Left cardiac atrium (tissue), 4 donors: ENCODE measurements at places on chromosomes 1 and 21.

DNA sequence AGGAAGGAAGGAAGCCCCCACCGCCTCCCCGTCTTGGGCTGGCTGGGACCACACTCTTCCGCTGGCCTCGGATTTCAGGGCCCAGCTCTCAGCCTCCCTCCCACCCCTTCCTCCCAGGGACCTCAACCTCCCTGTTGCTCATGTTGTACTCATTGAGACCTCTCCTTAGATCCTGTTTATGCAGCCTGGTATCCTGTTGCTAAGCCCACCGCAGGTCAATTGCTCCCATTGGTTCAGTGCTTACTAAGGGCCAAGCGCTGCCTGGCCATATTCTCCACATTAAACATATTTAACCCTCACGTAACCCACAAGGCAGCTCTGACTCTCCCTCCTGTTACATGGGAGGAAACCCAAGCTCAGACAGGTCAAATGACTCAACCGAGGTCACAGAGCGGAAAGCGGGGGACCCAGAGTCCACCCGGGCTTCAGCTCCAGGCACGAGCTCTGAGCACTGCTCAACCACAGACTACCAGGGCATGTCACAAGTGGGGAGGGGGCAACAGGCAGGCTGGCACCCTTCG, 23.2 kb upstream of the H6PD start:
- no peak for DNase-seq

DNA sequence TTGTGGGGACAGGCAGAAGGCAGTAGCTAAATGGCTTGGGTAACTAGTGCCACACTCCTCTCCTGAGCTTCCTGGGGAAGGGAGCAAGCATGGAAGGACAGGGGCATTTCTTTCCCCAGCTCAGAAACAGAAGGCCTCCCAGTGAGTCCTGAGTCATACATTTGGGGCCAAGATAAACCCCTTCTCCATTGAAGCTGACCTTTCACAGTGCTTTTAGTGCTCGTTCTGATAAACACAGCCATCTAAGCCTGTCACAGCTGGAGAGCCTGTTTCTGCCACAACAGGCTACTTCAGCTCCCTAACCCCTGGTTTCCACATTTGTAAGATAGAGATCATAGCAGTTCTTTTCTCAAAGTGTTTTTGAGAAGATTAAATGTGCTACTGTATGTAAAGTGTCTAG, 374.0 kb downstream of the LMX1A start:
- DNase-seq: no peak

GRCh38 chr1:85282424-85282823, 6.0 kb upstream of the BCL10 start:
- no peak for DNase-seq

DNA sequence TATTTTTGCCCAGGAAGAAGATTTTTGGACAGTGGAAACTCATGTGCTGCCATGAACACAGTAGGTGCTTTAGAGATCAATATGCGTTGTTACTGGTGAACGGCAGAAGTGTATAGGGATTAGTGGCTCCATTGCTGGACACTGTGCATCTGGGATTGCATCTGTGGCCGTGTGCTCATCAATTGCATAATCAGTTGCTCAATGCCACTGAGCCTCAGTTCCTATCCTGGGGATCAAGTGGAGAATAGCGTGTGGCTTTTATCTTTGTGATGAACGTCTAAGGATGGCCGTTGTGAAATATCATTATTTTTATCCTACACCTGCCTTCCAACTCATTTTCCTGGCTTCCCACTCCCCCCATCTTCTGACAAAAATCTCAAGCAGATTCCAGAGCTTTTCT, 5.4 kb downstream of the TNN start:
- DNase-seq: no peak

- DNase-seq: no peak
Observed at GRCh38 chr1:63663301-63663700, 70.1 kb downstream of the PGM1 start.

GRCh38 chr1:172727956-172728603, 69.2 kb downstream of the FASLG start:
- no peak for DNase-seq

DNA sequence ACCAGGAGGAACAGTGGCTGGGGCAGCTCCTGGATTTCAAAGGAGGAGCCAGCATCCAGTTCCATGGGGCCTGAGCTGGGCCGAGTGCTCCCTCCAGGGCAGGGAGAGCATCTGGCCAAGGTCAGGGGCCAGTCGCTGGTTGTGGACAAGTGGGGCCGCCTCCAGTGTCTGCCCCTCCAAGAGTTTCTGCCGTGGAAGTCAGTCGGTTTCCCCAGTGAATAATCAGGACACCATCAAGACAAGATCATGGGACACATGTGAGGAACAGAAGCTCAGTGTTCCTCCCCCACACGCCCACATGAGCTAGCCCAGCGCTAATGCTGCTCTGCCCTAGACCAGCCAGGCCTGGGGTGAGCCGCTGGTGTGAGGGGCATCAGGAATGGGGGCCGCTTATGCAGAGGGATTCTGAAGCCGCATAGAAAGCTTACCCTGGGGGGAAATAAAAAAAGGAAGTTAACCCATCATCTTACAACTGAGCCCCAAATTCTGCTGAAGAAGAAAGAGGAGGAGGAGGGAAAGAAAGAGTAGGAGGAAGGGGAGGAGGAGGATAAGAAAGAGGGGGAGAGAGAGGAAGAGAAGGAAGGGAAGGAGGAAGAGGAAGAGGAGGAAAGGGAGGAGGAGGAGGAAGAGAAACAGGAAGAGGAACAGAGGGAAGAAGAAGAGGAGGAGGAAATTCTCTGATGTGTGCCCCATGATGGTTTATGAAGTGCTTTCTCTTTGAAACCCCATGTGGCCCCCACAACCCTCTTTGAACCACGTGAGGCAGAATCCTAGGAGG, 198.4 kb downstream of the MATN1 start:
- no peak for DNase-seq

- peak; percentile 46 for DNase-seq
Observed at GRCh38 chr1:212671342-212672031, 28.2 kb downstream of the BATF3 start.

DNA sequence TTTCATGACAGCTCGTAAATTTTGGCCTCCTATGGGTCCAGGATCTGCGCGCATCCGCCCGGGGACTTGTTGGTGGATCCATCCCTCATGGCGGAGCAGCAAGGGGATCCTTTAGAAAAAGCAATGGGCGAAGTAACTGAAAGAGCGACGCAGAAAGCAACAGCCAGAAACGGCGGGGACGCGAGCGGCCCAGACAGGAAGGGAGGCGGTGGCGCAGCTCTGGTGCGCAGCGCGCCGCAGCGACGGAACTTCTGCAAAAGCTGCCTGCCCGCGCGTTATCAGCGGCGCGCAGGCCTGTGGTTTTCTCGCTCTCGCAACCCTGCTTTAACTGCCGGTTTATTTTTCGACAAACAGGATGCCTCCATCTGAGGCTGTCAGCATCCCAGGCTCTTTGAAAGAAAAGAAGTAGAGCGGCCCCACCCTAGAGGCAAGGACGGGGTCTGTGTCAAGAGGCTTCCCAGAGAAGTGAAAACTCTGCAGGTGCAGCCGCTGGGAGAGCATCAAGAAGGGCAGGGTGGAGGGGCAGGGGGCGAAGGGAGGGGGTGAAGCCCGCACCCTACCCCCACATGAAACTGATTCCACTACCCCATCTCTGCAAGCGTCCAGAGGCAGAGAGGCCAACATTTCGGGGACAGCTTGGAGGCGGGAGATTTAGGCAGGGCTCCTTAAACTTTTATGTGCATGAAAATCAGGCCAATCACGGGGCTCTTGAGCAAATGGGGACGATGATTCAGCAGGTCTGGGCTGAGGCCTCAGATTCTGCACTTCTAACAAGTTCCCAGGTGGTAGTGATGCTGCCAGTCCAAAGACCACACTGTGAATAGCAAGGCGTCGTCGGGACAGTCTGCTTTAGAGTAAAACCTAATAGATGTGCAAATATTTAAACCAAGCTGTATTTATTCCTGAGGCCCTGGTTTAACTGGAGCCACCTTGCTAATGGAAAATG, 22.2 kb downstream of the RUNX1 start:
- DNase-seq: peak; percentile 73

DNA sequence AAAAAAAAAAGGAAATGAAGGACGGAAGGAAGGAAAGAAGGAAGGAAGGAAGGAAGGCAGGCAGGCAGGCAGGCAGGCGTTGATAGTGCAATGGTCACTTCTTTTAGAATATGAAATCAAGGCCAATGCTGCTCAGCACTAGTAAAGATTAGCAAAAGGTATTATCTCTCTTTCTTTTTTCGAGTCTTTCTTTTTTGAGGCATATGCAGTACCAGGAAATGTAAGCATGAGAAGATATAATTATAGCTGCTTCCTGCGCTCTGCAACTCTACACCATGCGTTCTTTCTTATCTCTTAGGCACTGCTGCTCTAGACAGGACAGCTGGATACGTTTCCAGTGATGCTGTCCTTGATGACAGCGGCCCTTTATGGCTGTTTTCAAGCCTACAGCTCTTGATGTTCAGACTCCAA, 1512.5 kb upstream of the B3GALT2 start:
- no peak for DNase-seq

DNA sequence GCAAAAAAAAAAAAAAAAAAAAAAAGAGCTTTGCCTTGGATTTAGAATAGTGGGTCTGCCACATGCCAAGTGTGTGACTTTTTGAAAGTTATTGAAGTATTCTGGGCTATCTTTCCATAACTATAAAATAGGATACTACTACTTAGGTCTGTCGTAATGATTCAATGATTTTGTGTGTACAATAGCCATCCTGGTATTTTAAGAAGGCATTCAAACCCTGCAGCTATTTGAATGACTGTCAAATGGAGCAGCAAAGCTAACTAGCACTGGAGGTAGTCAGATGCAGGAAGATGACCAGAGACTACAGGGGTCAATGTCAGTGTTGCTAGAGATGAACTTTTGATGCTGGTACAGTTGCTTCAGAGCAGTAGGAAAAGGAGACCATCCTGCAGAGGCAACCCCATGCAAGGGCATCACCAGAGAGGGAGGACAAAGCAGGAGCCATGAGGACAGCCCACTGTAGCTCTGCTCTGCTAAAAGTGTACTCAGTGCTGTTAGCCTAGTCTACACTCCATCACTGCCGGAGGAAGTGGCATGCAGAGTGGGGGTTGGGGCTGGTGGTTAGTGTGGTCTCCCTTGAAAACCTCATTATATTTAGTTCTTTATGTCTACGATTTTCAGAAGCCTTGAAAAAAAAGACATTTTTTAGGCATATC, 29.0 kb downstream of the DUSP10 start:
- no peak for DNase-seq

- no peak for DNase-seq
Observed at GRCh38 chr1:220067269-220068204, 21.2 kb upstream of the EPRS1 start.

- DNase-seq: no peak
Observed at GRCh38 chr21:28801906-28802305, 190.8 kb downstream of the LTN1 start.

DNA sequence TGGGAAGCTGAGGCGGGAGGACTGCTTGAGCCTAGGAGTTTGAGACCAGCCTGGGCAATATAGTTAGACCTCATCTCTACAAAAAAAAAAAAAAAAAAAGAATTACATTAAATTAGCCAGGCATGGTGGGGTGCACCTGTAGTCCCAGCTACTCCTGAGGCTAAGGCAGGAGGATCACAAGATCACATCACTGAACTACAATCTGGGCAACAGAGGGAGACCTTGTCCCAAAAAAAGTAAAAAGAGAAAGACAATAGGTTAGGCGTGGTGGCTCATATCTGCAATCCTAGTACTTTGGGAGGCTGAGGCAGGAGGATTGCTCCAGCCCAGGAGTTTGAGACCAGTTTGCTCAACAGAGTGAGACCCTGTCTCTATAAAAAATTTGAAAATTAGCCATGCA, 130.3 kb downstream of the TIAM1 start:
- DNase-seq: no peak

GRCh38 chr1:11147197-11147770, 41.9 kb upstream of the ANGPTL7 start:
- DNase-seq: no peak

GRCh38 chr1:200740571-200741208, 2.0 kb downstream of the CAMSAP2 start:
- DNase-seq: no peak

GRCh38 chr1:115647047-115647446, 5.3 kb downstream of the VANGL1 start:
- DNase-seq: no peak

GRCh38 chr1:165383599-165384405, 27.3 kb upstream of the LMX1A start:
- DNase-seq: no peak
